Chondrocyte (in vitro differentiated cells): ENCODE measurements at places on chromosomes 2 and 18. TPM values are rescaled to one million over a fixed set of nuclear protein-coding genes. Genes with fewer than 3 reads are reported as not detected.

- DNase-seq: no peak
Observed at GRCh38 chr18:22056950-22057349, 112.4 kb upstream of the GATA6 start.

DNA sequence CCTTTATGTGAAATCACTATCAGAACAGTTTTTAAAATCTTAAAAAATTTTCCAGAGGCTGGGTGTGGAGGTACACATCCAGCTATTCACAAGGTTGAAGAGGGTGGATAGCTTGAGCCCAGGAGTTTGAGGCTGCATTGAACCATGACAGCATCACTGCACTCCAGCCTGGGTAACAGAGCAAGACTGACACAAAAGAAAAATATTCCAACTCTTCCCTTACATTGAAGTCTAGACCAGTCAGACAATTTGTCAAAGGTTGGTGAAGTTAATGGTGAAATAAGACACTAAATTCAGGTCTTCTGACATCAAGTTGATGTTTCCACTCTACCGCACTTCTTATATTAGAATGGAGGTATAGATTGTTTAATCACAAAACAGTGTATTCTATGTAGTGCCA lies 52.8 kb downstream of the HYCC2 start:
- DNase-seq: no peak

GRCh38 chr2:127661949-127662510 lies 13.3 kb downstream of the LIMS2 start:
- peak; percentile 66 for DNase-seq

DNA sequence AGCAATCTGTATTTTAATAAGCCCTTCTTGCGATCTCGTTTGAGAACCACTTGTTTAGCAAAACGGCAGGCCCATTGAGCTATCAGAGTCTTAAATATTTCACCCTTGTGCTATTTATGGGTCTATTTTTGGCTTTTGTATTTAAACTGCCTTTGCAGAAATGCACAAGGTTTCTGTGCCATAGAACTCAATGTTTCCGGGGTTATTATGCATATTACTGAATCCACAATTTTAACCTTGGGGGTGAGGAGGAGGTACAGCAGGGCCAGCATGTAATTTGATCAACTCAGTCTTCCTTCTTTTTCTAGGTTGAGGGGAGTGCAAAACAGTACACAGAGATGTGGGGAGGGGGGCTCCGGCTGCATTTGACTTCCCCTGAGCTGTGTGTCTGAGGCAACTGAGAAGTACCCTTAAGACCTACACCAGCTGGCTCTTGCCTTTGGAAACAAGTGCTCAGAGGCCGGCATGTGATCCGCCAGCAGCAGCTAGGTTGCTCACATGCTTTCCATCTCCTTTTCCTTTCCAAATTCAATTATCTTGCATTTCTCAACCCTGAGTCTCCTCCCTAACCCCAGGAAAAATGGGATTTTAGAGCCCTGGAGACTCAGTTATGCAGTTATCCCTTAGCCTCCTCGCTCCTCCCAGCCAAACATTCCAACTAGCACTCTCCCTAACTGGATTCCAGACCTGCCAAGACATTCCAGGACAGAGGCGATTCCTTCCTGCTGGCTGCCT lies 103.0 kb downstream of the HNRNPLL start:
- no peak for DNase-seq

- DNase-seq: no peak
Observed at GRCh38 chr2:218378053-218378452, 4.0 kb upstream of the SLC11A1 start.

GRCh38 chr2:195505701-195506100 lies 151.3 kb upstream of the SLC39A10 start:
- DNase-seq: no peak

- DNase-seq: no peak
Observed at GRCh38 chr2:30285758-30286157, 54.4 kb downstream of the LBH start.

DNA sequence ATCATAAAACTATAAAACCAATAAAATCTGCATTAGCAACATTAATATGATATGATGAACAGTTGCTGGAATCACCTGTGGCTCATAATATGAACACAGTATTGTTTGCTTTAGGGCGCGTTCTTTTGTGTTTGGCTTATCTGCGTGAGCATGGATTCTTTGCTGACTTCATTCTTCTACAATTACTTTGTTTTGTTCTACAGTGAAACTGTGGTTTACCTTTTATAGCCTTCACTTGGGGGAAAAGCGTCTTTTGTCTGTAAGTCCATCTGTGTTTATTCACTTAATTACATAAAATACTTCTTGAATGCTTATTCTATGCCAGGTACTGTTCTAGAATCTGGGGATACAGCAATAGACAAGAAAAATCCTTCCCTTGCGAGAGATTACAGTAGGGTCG lies 74.0 kb upstream of the SEC11C start:
- no peak for DNase-seq

GRCh38 chr18:69941183-69941582 lies 6.5 kb downstream of the CD226 start:
- DNase-seq: no peak

DNA sequence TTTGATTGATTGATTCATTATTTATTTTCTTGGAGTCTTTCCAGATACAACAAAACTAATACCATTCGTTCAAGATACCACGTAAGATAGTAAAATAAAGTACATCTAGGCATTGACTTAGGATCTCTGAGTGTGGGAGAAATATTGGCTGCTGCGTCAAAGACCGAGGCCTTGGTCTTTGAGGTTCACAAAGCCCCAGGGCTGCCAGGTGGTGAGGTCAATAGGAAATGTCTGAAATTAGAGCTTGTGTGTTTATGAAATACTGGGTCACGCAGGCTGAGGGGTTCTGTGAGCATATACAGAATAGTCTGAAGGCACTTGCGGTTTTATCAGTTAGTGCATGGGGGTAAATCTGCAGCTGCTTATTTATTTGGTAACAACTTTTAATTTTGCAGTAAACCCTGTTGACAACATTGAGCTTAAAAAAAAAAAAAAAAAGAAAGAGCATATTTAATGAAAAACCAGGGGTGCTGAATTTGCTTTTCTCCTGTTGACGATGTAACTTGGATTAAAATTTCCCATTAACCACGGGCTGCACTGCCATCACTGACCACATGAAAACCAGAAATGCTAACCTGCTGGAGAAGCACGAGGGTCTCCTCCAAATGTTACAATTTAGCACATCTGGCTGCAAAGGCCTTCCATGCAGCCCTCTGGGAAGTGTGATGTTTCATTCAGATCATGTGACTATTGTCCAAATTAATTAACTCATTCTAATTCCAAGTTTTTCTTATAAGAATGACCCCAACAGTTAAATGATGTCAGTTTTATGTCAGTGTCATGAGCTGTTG lies 27.1 kb upstream of the SERPINB12 start:
- DNase-seq: no peak

DNA sequence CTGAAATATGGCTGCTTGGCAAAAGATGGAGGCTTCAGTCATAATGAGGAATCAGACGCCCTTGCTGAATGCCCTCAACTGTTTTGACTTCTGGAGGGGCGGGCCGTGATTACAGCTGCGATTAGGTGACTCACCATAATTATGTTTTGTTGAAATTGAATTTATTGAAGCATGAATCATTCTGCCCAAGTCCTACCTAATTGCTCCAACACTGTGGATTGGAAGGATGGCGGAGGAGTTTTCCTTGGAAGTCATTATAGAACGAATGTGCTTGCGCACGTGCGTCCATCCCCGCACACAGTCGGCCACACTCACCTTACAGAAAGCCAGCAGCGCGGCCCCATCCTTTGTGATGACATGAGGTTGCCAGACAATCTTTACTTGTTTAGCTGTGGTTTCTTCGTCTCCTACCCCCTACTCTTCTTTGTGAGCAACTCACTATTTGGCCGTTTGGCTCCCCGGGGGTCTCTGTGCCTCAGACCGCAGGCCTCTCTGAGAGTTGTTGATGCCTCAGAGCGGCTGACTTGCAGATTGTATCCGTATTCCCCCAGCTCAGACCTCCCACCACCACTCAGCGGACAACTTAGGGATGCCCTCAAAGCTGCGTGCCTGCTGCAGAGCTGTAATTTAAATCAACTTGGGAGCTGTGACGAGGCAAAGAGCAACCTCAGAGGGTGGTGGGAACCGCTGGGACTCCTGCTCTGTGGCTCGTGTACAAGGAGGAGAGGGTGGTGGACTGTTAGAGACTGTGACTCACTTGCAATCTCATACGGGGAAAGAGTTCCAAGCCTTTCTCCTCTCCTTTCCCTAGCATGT lies 513.4 kb downstream of the TNS1 start:
- peak; percentile 72 for DNase-seq

SPR gene
- 8.9 to 13.5 TPM (median 12.8 TPM) in 3 replicates for total RNA-seq

SLC14A1 gene
- 0.25 TPM in 1 of 3 replicates, not detected in the others for total RNA-seq

VWA3B gene
- total RNA-seq: not detected in 3 replicates

ERICH2 gene
- 2.1 to 2.6 TPM in 2 of 3 replicates, not detected in the other for total RNA-seq
